Epithelial cell of proximal tubule (primary cell): ENCODE measurements at places on chromosomes 7 and 10. TPM values are rescaled to one million over a fixed set of nuclear protein-coding genes. Genes with fewer than 3 reads are reported as not detected.

Gene NODAL
- total RNA-seq: not detected in 2 replicates

Gene STOX1
- total RNA-seq: 0.23 and 1.2 TPM in 2 replicates

Gene PROSER2
- 91.6 and 112 TPM in 2 replicates for total RNA-seq

Gene PRKAR2B
- 4.1 and 5.2 TPM in 2 replicates for total RNA-seq

Gene SFTPA2
- not detected in 2 replicates for total RNA-seq

Gene STAG3
- 0.22 and 0.69 TPM in 2 replicates for total RNA-seq

Gene PDE6C
- not detected in 2 replicates for total RNA-seq

Gene ARF5
- 252 and 276 TPM in 2 replicates for total RNA-seq

Gene CCDC136
- 2.0 and 4.5 TPM in 2 replicates for total RNA-seq

Gene MCM10
- 16.2 and 35.2 TPM in 2 replicates for total RNA-seq

Gene UCN3
- total RNA-seq: not detected in 2 replicates

Gene NACAD
- total RNA-seq: 3.9 and 7.9 TPM in 2 replicates

Gene HMX3
- not detected in 2 replicates for total RNA-seq

Gene SPDYE2B
- total RNA-seq: not detected in 2 replicates

Gene SYT15
- total RNA-seq: 0.14 TPM in 1 of 2 replicates, not detected in the other

Gene BEND7
- 25.9 and 41.4 TPM in 2 replicates for total RNA-seq

Gene SLC29A4
- total RNA-seq: 2.3 and 8.2 TPM in 2 replicates

Gene ANXA8L1
- 1.7 and 3.3 TPM in 2 replicates for total RNA-seq

Gene TMEM130
- 0.65 and 2.4 TPM in 2 replicates for total RNA-seq

Gene GPR22
- total RNA-seq: not detected in 2 replicates

Gene CHCHD1
- 62.5 and 89.8 TPM in 2 replicates for total RNA-seq

Gene ANKRD30A
- not detected in 2 replicates for total RNA-seq

Gene FAM131B
- total RNA-seq: 0.29 and 1.5 TPM in 2 replicates

Gene FAM25A
- total RNA-seq: not detected in 2 replicates

Gene CFAP70
- total RNA-seq: 0.14 and 0.98 TPM in 2 replicates

Gene ERVW-1
- total RNA-seq: not detected in 2 replicates

Gene NKX6-2
- total RNA-seq: 0.14 and 1.2 TPM in 2 replicates

Gene MSMB
- total RNA-seq: not detected in 2 replicates

Gene CCZ1B
- 15.1 and 64.3 TPM in 2 replicates for total RNA-seq

Gene GDF2
- not detected in 2 replicates for total RNA-seq

Gene IRF5
- total RNA-seq: 4.2 and 8.5 TPM in 2 replicates

Gene IL6
- 22.4 and 40.4 TPM in 2 replicates for total RNA-seq

Gene KLF14
- total RNA-seq: 0.14 TPM in 1 of 2 replicates, not detected in the other

Gene CALN1
- total RNA-seq: not detected in 2 replicates

Gene CALHM2
- 4.6 and 4.7 TPM in 2 replicates for total RNA-seq

Gene NEUROG3
- not detected in 2 replicates for total RNA-seq

Gene SLC37A3
- 26.0 and 37.0 TPM in 2 replicates for total RNA-seq

Gene OR2A1
- total RNA-seq: 0.17 TPM in 1 of 2 replicates, not detected in the other

Gene SYNPO2L
- total RNA-seq: not detected in 2 replicates

Gene HMX2
- not detected in 2 replicates for total RNA-seq

Gene FAM25G
- total RNA-seq: not detected in 2 replicates

Gene GOLGA7B
- 0.12 and 0.43 TPM in 2 replicates for total RNA-seq

Gene PTPN20
- total RNA-seq: 1.0 and 1.3 TPM in 2 replicates

Gene TRIL
- total RNA-seq: 0.06 and 0.80 TPM in 2 replicates

Gene A1CF
- total RNA-seq: not detected in 2 replicates

Gene GPR37
- total RNA-seq: 1.4 and 2.3 TPM in 2 replicates

Gene METTL27
- total RNA-seq: 8.4 and 13.7 TPM in 2 replicates
